WERI-Rb-1 (cell line): ENCODE measurements at places on chromosomes 13 and 19.

GRCh38 chr19:48452289-48453190 lies 2.8 kb upstream of the KCNJ14 start:
- DNase-seq: no peak

DNA sequence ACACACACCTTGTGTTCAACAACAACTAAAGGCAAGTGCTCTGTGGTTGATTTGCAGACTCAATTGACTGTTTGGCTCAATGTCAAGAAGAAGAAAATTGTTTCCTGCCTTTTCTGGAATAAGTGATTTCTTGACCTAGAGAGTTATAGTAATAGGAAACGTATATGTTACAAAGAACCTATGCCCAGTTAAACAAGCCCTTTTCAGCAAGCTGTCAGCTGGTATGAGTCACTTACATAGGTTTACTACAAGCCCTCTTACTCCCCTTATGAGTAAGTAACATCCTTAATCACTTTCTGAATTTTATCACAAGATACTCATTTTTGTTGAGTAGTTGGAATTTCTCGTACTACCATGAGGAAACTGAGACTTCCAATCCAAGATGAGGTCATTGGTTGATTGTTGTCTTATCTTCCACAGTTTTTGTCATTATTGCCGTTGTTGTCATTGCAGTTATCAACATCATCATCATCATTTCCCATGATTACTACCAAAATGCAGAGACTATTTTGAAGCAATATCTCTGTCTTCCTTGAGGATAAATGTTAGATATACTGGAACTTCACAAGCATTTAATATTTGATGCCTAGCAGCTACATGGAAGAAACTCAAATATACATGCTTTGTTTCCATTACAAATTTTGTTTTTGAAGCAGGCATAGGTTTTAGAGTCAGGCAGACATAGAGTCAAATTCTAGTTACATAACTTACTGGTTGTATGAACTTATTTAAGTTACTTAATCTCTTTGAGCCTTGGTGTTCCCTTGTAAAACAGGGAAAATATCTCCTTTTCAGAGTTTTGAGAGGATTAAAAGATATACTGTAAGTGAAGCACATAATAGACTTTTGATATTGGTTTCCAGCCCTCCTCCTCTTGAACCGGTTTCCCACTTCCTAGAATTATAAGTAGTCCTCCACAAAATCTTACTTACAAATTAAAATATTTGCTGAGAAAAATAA lies 106.0 kb downstream of the RAP2A start:
- DNase-seq: no peak

DNA sequence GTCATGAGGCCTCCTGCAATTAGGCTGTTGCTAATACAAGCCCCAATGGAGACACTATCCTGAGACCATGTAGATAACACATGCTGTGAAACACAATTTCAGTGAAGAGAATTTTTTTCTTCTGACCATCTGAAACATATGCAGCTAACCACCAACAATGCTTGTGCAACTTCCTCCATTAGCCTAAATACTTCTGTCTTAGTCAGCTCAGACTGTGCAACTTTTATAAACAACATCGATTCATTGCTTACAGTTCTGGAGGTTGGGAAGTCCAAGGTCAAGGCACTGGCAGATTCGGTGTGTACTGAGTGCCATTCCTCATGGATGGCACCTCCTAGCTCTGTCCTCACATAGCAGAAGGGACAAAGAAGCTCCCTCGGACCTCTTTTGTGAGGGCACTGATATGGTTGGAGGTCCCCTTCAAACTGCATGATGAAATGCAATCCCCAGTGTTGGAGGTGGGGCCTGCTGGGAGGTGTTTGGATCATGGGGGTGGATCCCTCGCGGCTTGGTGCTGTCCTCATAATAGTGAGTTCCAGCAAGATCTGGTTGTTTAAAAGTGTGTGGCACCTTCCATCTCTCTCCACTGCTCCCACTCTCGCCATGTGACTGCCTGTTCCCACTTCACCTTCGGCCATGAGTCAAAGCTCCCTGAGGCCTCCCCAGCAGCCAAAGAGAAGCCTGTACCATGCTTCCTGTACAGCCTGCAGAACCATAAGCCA lies 27.7 kb downstream of the STK24 start:
- DNase-seq: no peak

DNA sequence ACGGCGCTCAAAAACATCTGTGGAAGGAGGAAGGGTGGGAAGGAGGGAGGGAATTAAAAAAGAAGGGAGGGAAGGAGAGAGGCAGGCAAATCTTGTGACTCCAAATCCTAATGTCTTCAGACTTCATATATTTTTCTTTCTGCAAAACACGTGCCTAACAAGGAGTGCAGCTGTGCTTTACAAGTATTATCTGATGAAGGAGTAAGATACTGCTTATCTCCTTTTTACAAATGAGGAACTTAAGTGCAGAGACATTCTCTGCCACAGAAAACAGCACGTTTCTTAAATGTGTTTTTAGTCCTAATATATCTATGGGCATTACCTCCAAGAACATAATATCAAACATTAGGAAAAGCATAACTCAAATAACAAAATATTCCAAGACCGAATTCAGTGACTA lies 6.5 kb downstream of the FLT3 start:
- DNase-seq: no peak
